ENCODE measurements at places on chromosomes 4 and X. TPM values are rescaled to one million over a fixed set of nuclear protein-coding genes. Genes with fewer than 3 reads are reported as not detected.

Gene TRPC3
- 0.13 TPM for total RNA-seq

Gene FGF5
- total RNA-seq, result 0.83 TPM

DNA sequence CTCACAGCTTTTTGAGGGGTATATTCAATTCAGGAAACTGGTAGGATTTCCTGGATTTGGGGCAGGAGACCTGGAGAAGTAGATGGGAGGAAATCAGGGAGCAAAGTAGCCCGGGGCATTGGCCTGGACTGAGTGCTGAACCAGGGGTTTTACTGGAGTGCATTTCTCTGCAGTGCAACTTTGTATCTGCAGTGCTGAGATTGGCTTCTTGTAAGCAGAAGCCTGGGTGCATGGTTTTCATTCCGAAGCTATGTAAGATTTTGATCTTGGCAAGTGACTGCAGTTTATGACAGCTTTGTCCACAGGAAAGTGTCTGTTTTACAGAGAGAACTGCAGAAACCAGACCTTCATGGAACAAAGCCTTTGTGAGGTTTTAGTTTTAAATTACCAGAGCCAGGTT lies 158.3 kb downstream of the SPCS3 start:
- no peak for DNase-seq

DNA sequence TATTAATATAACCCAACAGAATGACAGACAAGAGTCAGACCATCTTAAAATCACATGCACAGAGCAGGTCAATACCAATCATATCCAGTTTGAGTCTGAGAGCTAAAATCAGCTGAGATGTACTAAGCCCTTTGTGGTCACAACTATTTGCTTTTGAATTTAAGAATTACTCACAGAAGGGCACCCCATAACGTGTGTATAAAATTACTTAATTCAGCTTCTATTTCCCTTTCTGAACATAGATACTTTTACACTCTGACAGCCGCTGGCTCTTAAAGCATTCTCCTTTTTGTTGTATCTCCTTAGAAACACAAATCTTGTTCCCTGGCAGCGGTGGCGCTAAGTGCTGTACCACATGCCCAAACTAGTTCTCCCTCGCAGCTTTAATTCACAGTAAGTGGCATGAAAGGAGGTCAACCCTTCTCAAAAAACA lies 14.8 kb upstream of the PPARGC1A start:
- no peak for DNase-seq

Gene SLC49A3
- total RNA-seq, result 5.6 TPM

GRCh38 chrX:67635424-67635823 lies 91.6 kb downstream of the AR start:
- DNase-seq, result no peak

Gene LRIT3
- not detected for total RNA-seq

- DNase-seq, result no peak
Observed at GRCh38 chr4:87103691-87104187, 116.7 kb downstream of the KLHL8 start.

Gene NAP1L5
- 5.8 TPM for total RNA-seq

Gene SHROOM4
- total RNA-seq, result 15.0 TPM

GRCh38 chrX:42219231-42219630 lies 295.9 kb upstream of the CASK start:
- DNase-seq, result no peak

GRCh38 chr4:185309770-185310169 lies 86.0 kb downstream of the LRP2BP start:
- no peak for DNase-seq

Gene AFF2
- 0.83 TPM for total RNA-seq

GRCh38 chr4:59612235-59612634 lies 1587.9 kb upstream of the ADGRL3 start:
- no peak for DNase-seq

Gene PNMA5
- not detected for total RNA-seq

Gene DCAF16
- total RNA-seq, result 22.0 TPM

DNA sequence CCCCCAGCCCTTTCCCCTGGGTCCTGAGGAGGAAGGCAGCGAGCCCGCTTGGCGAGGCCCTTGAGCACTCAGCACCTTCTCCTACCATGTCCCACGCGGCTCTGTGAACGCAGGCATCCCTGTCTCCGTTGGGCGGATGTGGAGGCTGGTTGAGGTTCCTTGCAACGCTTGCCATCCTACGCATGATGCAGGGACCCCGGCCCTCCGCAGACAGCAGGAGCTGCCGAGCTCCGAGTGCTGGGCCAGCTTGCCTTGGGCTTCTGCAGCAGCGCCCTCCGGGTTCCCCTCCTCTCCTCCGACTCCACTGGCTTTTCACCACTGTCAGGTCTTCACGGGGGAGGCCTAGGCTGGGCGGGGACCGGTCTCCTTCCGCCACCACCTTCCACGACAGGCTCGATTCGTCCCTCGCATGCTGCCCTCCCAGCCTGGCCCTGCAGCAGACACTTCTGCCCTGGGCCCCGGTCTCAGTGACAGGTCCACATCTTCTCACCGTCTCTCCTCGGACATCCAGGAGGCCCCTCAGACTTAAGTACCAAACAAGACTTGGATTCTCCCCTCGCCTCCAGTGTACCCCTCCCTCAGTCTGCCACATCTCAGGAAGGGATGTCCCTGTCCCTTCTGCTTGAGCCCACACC lies 67.6 kb upstream of the HGFAC start:
- peak; percentile 21 for DNase-seq

GRCh38 chr4:73967866-73968265 lies 14.0 kb downstream of the PF4 start:
- DNase-seq, result no peak

GRCh38 chr4:184938871-184939270 lies 79.4 kb upstream of the HELT start:
- DNase-seq, result no peak

DNA sequence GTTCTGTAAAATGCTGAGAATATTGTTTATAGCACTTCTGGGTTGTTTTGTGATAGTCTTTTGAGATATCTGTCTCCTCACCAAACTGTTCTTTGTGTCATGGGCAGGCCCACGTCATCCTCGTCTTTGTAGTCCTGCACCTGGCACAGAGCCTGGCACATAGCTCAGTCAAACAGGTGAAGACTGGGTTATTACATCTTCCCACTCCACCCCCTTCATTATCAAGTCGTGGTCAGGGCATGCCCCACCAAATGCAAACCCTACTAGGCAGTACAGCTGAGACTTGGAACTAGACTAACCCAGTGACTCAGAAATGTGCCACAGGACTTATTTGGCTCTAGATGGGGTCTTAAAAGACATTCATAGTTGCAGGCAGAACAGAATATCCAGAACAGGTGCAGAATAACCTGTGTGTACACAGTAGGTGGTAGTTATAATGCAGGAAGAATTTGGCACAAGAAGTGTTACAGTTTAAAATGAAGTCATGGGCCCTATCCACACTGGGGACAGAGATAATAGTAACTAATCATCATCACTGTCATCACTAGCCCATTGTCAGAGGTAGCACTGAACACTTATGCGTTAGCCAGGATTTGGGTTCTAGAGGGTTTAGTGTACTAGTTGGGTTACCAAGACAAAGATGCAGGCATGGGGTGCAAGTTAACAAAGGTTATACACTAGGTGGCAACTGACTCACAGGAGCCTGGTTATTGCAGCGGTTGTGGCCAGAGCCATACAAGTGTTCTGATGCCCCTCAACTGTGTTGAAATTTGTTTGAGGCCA lies 74.9 kb downstream of the TBL1X start:
- no peak for DNase-seq

- no peak for DNase-seq
Observed at GRCh38 chrX:45381841-45382240, 181.2 kb upstream of the DIPK2B start.

GRCh38 chr4:82784681-82785610 lies 13.7 kb downstream of the SCD5 start:
- DNase-seq, result no peak

Gene AMER1
- total RNA-seq, result 5.0 TPM

GRCh38 chrX:45266456-45266855 lies 65.8 kb upstream of the DIPK2B start:
- no peak for DNase-seq

DNA sequence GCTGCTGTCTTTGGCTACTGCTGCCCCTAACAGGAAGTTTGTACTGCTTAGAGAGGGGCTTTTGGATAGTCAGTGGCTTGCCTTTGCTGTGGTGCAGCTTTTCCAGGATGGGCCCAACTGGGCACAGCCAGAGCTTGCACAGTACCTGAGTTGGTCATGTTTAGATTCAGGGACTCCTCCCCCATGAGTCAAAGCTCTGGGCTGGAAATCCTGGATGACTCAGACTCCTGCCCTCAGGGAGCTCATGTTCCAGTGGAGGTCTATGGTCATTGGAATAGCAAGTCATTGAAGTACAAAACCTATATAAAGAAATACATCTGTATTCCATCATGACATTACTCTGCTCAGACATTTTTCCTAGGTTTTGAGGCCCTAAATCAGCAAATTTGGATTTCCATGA lies 66.7 kb upstream of the PJA1 start:
- no peak for DNase-seq

GRCh38 chr4:33924239-33924638 lies 2320.1 kb downstream of the ARAP2 start:
- no peak for DNase-seq

Gene ESX1
- not detected for total RNA-seq

DNA sequence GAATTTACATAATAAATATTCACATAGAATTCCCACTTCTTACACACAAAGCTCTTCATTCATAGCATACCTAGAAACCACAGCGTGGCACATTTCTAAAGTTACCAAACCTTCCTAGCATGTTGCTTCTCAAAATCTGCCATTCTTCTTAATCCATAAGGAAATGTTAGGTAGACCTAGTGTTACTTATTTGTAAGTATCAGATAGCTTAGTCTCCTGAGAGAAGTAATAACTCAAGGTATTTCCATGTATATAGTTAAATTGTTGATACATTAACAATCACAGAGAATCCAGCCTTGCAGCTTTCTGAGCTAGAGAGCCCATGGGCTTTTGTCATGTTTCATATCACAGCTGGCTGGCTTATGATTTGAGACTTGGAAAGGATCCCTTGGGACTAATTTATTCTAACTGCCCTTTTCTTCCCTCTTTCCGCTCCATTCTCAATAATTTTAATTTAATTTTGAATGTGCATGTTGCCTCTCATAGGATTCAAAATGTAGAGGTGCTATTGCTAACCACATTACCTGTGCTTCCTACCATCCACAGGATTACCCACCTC lies 17.6 kb downstream of the SH3RF1 start:
- no peak for DNase-seq

DNA sequence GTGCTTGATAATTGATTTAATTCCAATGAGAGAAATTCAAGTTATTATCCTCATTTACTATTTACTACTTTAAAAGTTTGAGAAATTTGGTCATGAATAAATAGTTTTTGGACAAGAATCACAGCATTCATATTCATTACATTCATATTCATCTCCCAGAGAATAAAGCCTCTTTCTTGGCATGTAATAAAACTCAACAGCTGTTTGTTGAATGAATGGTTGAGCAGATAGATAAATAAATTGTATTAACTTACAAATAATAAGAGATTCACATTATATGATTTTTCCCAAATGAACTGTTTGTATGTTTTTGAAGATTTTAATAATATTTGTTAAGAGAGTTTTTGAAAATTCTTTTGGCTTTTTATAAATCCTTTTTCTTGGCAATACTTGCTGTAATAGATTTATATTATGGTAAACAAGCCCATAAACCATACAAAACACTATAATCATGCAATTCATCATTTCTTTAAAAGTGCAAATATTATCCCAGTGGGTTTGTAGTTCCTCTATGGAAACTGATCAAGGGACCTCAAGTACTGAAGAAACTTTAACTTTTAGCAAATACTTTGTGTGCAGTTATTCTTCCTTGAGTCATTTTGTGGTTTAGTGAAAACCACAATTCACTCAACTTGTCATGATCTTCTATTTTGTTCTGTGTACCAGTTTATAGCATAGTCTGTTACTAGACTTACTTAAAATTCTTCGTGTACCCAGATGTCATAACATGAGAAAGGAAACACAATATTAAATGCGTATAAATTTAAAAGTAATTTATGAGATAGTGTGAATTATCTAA lies 371.8 kb downstream of the ADGRL3 start:
- no peak for DNase-seq

Gene RIPPLY1
- total RNA-seq, result not detected

DNA sequence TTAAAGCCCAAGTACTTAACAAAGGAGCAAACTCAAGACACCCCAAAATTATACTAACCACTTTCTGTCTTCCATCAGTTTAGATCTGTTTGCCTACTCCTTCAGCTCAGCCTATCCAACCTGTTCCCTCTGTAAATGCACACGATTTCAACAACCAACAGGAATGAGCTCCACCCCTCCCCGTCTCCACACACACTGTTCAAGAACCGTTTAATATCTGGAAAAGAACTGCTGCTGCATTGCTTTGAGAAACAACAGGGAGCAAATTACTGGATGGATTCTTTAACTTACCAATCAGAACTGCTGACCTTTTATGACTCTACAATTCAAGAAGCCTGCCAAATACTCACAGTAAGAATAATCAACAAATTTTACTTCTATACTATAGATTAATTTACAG lies 87.0 kb downstream of the FBXW7 start:
- no peak for DNase-seq

Gene CCDC120
- total RNA-seq, result 0.83 TPM

Gene LAS1L
- total RNA-seq, result 12.8 TPM

GRCh38 chrX:110531873-110532580 lies 173.4 kb downstream of the RTL9 start:
- no peak for DNase-seq

- no peak for DNase-seq
Observed at GRCh38 chr4:141511055-141511454, 125.3 kb upstream of the IL15 start.

Gene TMEM156
- not detected for total RNA-seq

DNA sequence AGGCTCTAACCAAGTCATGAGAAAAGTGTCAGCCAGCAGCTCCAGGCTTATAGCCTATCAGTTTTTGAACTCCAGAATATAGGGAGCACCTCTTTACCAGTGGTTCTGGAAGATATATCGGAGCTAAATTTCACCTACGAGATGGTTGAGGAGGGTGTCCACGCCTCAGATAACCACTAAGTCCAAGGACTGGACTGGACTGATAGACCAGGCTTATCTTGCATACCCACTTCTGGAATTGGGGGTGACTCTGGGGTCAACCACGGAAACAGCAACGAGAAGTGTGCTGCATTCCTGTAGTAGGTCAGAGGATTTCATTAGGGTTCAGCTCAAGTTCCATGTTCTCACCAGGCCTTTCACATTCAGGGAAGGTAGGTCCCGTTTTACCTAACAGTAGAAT lies 38.6 kb upstream of the TRPC3 start:
- DNase-seq, result no peak

- no peak for DNase-seq
Observed at GRCh38 chrX:53255738-53256191, 25.6 kb downstream of the IQSEC2 start.

- no peak for DNase-seq
Observed at GRCh38 chr4:17664755-17665154, 50.3 kb downstream of the MED28 start.

DNA sequence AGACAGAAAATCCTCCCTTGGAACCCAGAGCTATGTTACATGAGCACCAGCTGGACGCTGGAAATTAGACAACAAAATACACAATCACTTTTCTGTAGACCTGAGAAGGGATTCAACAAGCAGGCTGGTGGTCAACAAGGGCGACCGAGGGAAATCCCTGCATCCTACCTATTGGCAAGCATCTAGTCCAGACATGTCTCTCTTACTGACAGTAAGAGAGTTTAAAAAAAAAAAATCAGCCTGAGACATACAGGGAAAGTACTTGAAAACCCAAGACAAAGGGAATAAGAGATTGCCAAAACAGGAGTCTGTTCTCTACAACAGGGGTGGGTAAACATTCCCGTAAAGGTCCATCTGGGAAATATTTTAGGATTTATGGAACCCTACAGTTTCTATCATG lies 108.0 kb downstream of the KDR start:
- DNase-seq, result no peak

Gene REPS2
- 3.3 TPM for total RNA-seq

- no peak for DNase-seq
Observed at GRCh38 chr4:5292101-5292500, 240.8 kb downstream of the STK32B start.

Gene F8A2
- not detected for total RNA-seq

Gene BST1
- total RNA-seq, result 1.8 TPM
